ENCODE measurements at places on chromosomes 4 and X.
A peak's percentile ranks its signal among the peaks of the same experiment; 100 is the strongest.

- peak; percentile 30 for DNase-seq
Measured at GRCh38 chr4:101418055-101418454, 70.7 kb upstream of the PPP3CA start.

DNA sequence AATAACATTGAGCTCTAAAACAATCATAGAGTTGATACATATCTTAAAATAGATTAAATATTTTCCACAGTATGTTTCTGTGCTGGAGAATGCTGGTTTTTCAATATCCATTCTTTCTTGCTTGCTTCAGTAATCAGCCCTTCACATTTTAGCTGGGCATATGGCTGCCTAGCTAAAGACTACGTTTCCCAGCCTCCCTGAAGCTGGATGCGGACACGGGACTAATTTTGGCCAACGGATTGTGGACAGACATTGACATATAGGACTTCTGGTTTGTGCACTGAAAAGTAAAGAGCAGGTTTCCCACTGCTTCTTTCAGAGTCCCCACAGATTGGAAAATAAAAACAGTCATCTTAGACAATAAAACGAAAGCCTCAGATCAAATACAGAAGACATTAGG lies 97.3 kb downstream of the COL25A1 start:
- no peak for DNase-seq

DNA sequence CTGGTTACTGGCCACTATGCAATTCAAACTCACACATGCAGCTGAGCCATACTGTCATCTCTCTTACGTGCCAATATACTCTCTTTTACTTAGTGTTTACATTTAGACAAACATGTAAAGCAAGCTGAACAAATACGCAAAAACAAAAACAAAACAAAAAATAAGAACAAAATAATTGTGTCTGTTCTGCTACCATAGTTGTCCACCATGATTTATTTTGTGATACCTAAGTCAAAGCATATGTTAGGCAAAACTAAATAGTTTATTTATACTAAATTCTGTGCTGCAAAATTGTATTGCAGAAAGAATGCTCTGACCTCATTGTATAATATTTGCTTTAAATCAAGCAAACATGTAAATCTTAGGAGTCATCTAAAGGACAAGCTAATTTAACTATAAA lies 943.2 kb upstream of the AGA start:
- no peak for DNase-seq

DNA sequence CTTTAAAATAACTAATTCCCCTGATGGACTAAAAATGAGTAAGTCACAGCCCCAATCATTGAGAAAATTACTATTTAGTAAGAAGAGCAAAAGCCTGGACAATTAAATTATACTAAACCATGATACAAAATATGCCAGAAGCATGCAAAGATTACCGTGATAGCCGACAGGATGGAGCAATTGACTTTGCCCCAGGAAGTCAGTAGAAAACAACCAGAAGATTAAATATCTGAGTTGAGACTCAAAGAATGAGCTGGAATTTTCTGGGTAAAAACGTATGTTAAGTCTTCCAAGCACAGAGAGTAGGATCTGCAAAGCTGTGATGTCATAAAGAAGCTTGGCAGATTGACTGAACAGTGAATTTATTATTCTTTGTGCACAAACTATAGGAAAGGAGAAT lies 816.1 kb upstream of the TENM3 start:
- no peak for DNase-seq

- no peak for DNase-seq
Measured at GRCh38 chr4:38560340-38560739, 103.7 kb upstream of the KLF3 start.

DNA sequence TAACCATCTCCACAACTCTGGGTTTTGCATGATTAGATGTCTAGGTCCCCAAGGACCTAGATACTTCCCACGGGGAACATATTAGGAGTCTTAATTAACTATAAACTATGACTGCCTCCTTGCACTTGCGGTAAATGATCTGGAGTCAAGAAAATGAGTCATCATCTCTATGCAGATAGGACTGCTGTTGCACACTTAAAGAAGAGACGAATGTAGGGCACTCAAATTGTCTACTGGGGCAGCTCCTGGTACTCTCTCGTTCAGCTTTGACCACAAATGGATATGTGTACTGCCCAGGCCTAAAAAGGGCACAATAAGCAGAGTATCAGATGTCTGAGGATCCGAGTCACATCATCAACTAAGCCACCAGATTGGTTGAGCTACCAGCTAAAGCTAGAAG lies 1783.4 kb upstream of the AGA start:
- no peak for DNase-seq

GRCh38 chrX:24204958-24205357 lies 55.4 kb downstream of the ZFX start:
- DNase-seq: no peak

DNA sequence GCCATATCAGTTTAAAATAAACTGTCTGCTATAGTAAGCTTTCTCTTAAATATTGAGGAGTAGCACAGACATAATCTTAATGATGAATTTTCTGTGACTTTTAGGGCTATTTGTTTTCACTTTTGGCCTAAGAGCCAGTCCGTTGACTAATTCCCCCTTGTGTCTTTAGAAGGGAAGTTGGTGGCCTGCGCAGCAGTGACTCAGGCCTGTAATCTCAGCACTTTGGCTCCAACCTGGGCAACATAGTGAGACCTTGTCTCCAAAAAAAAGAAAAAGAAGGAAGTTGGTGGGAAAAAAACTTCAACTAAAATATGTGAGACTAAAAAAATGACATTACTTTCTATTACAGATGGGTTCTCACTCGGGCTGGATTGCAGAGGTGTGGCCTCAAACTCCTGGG lies 3.4 kb downstream of the NCAPG start:
- DNase-seq: no peak

DNA sequence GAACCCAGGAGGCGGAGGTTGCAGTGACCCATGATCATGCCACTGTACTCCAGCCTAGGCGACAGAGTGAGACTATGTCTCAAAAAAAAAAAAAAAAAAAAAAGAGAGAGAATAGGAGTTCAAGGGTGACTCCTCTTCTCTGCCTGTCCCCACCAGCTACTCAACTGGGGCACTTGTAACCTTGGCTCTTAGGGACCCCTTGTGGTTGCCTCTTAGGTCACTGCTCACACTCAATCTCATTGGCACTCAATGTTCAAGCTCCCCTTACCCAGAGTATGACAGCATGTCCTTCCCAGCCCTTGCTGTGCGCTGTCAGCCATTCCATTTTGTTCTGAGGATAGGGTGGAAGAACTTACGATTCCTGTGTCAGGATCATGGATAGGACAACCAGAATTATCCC lies 82.4 kb upstream of the BEND4 start:
- DNase-seq: no peak

DNA sequence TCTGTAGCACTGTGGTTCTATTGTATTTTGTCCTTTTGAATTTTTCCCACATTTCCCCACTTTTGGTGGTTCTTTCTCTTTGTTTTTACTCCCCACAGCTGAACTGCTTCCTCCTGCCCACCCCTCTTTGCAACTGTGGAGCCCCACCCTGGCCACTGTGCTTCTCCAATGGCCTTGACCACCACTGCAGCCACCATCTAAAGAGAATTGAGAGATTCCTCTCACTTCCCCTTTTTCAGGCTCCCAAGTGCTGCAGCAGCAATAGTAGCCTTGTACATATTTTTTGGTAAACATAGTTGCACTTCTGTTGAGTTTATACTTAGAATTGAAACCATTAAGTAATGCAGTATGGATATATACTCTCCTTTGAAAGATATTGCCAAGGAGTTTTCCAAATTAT lies 51.3 kb upstream of the FRMPD3 start:
- DNase-seq: no peak

DNA sequence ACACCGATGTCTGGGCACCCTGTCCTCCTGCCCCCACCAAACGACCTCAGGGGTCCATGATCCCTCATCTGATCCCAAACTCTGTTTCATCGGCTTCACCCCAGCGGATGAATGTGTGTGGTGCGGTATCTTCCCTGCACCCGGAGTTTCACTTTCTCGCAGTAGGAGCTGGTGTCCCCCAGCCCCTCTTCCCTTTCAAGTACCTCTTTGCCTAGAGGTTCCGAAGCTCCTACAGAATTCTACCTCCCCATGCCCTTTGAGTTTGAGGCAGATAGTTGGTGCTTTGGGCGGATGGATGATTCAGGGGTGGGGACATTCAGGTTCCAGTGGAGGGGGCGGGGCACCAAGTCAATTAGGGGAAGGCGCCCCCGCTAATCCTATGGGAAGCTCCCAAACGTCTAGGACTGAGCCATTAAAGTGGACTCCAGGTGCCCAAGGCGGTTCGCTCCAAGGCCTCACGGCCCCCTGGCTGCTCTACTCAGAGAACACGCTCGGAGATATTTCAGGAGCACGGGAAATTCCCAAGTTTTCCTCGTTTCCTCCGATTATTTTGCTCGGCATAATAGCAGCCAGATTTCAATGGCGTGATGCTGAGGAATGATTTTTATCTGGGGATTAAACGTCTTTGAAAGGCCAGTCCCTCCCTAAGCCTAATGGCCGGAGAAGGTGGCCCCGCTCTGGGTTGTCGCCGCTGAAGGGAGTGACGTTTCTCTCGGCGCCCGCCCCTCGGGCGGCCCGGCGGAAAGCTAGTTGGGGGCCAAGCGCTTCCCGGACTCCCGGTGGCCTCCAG lies 1.3 kb downstream of the MSX1 start:
- no peak for DNase-seq

Measured in stimulated activated CD8-positive, alpha-beta memory T cell treated with anti-CD3 and anti-CD28 coated beads, Interleukin-15, amount 100 ng/mL, for 1 hour (primary cell).